ENCODE measurements at places on chromosomes 3 and 15. TPM values are rescaled to one million over a fixed set of nuclear protein-coding genes. Genes with fewer than 3 reads are reported as not detected.

- no peak overlapping the region for H3K27ac ChIP-seq
- 0 out of 2 replicates have a peak, but pooled peaks cover 3% of the 10 kb centered on the region for H3K4me1 ChIP-seq
- H3K36me3 ChIP-seq: no peaks in the 10 kb centered on the region
Observed at GRCh38 chr15:35630532-35630931, 84.6 kb upstream of the DPH6 start.

GRCh38 chr15:85976986-85977385 is 102.7 kb upstream of the AGBL1 start:
- no peaks in the 10 kb centered on the region for H3K36me3 ChIP-seq
- H3K27ac ChIP-seq: no peak overlapping the region
- H3K27me3 ChIP-seq: no peaks in the 10 kb centered on the region
- no peak overlapping the region for H3K4me3 ChIP-seq

GRCh38 chr3:72906154-72906553 is 18.3 kb downstream of the GXYLT2 start:
- H3K4me3 ChIP-seq: no peak overlapping the region
- H3K36me3 ChIP-seq: no peaks in the 10 kb centered on the region
- H3K4me1 ChIP-seq: peaks cover 2% of the 10 kb centered on the region
- H3K27ac ChIP-seq: no peak overlapping the region
- H3K27me3 ChIP-seq: no peaks in the 10 kb centered on the region
- no peak for DNase-seq

DNA sequence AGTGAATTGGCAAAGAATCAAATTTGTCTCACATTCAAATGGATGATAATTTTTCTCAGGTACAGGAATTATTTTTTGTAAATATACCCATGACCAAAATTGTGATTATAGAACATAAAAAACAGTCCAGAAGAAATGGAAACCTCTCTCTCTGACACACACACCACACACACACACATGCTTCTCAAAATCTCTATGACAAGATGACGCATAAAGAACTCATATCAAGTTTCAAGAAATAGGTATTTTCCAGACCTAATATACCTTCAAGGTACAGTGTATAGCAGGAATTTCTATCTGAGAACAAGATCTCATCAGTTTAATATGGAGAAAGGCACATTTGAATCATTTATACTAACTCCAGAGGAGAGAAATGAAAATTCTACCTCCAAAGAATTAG is 1069.1 kb upstream of the ALCAM start:
- no peak overlapping the region for H3K4me3 ChIP-seq
- H3K36me3 ChIP-seq: no peaks in the 10 kb centered on the region
- no peak for DNase-seq
- H3K4me1 ChIP-seq: no peaks in the 10 kb centered on the region

GRCh38 chr15:32679298-32679690 is 37.8 kb downstream of the SCG5 start:
- no peak overlapping the region for H3K4me3 ChIP-seq
- H3K36me3 ChIP-seq: no peaks in the 10 kb centered on the region
- no peaks in the 10 kb centered on the region for H3K27me3 ChIP-seq
- H3K4me1 ChIP-seq: no peaks in the 10 kb centered on the region

- peaks cover 10% of the 10 kb centered on the region for H3K36me3 ChIP-seq
- H3K27me3 ChIP-seq: no peaks in the 10 kb centered on the region
- no peak overlapping the region for H3K4me3 ChIP-seq
Observed at GRCh38 chr3:42189736-42190135, 76.2 kb downstream of the CCK start.

- H3K36me3 ChIP-seq: no peaks in the 10 kb centered on the region
- H3K4me1 ChIP-seq: no peaks in the 10 kb centered on the region
- H3K4me3 ChIP-seq: no peak overlapping the region
- H3K27ac ChIP-seq: no peak overlapping the region
- DNase-seq: no peak
- H3K27me3 ChIP-seq: peaks cover 2% of the 10 kb centered on the region
Observed at GRCh38 chr3:43782541-43782940, 91.8 kb downstream of the ABHD5 start.

DNA sequence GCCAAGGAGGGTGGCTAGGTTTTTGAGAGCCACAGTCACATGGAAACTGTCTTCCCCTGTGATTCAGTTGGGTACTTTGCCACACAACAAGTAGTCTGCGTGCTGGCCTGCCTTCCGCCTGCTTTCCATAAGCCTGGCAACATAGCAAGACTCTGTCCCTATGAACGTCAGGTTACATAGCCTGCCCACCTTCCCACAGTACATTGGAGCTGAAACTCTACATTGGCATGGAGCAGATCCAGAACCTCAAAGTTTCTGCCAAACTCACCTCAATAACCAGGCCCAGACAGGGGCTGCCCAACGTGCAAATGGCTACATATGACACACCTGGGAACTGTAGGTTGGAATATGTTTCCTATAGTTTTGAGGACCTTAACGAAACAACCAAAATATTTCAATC is 140.6 kb upstream of the PRICKLE2 start:
- H3K4me3 ChIP-seq: no peak overlapping the region
- H3K27ac ChIP-seq: no peak overlapping the region
- H3K36me3 ChIP-seq: no peaks in the 10 kb centered on the region
- no peaks in the 10 kb centered on the region for H3K4me1 ChIP-seq
- H3K27me3 ChIP-seq: no peaks in the 10 kb centered on the region

DNA sequence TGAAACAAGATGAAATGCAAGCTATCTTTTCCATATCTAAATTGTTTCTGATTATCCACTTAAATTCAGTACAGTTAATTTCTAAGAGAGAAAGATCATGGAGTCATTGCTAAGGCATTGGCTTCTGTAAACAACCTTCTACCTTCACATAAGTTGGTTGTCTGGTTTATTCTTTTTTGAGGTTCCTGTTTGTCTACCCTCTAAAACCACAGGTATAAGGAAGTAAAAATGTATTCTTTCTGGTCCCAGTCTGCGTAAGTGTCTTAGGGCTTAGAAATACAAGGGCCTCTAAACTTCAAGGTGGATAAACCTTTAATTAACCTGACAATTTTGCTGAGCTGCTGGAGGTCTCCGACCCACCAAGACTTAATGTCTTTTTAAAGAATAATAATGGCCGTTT is 3.6 kb upstream of the ATOSA start:
- no peak overlapping the region for H3K4me3 ChIP-seq
- H3K36me3 ChIP-seq: no peaks in the 10 kb centered on the region
- no peak for DNase-seq
- H3K27me3 ChIP-seq: no peaks in the 10 kb centered on the region
- no peak overlapping the region for H3K27ac ChIP-seq

- no peaks in the 10 kb centered on the region for H3K27me3 ChIP-seq
- H3K36me3 ChIP-seq: no peaks in the 10 kb centered on the region
- no peak for DNase-seq
- H3K4me3 ChIP-seq: no peak overlapping the region
- H3K4me1 ChIP-seq: no peaks in the 10 kb centered on the region
Observed at GRCh38 chr3:124383051-124383450, 347.2 kb upstream of the UMPS start.

DNA sequence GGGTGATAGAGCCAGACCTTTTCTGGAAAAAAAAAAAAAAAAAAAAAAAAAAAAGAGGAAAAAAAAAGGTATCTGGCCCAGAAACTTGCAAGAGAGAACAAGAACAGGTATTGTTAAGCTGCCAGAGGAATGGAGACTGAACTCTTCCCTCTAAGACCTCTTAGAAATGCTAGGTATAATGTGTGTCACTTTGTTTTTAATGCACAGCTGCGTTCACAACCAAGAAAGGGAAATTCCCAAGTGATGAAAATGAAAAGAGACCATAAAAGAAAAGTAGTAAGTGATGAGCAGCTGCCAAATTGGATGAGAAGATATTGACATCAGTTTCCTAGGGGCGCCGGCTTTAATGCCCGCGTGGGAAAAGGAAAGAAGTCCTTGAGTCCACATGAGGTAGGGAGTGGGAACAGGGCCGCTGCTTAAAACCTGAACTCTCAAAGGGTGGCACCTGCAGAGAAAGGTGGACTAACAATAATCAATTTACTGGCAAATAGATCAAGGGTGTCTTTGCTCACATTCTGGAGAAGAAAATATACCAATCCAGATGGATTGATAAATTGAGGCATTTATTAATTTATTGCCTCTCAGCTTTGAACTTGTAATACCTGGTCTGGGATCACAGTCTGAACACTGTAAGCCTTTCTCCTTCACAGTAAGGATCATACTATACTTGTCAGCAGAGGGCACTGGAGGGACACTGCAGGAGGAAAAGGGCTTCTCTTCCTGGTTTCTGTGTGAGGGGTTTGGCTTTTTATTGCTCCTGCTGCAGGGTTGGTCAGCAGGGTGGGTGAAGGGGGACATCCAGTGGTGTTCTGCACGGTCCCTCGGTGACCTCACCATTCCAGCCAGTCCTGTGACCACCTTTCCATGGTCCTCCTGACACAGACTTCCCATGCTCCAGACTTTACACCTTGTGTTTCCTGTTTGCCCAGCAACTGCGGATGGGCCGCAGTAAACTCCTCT is 131.6 kb downstream of the AQP9 start:
- H3K4me3 ChIP-seq: no peak overlapping the region
- H3K27ac ChIP-seq: no peak overlapping the region
- DNase-seq: no peak
- H3K36me3 ChIP-seq: no peaks in the 10 kb centered on the region
- no peaks in the 10 kb centered on the region for H3K4me1 ChIP-seq

GRCh38 chr15:33384307-33384706 is 73.5 kb downstream of the RYR3 start:
- no peak overlapping the region for H3K4me3 ChIP-seq
- DNase-seq: no peak
- H3K4me1 ChIP-seq: no peaks in the 10 kb centered on the region
- no peaks in the 10 kb centered on the region for H3K36me3 ChIP-seq
- no peaks in the 10 kb centered on the region for H3K27me3 ChIP-seq
- H3K27ac ChIP-seq: no peak overlapping the region

DNA sequence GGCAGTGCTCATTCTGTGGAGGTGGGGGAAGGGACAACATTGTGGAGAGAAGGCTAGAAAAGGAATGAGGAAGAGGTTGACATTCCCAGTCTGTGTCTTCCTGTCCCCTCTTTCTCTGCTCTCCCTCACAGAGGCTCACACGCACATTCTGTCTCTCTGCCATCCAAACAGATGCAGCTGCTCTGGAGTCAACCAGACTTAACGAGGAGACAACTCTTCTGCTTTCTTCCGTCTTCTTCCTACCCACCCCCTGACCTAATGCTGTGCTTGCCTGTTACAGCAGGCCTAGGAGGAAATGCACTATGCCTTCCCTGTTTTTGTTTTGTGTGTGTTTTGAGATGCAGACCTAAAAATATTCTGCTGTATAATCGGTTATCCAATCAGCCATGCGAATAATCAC is 121.9 kb downstream of the CACNA1D start:
- H3K27me3 ChIP-seq: no peaks in the 10 kb centered on the region
- H3K27ac ChIP-seq: no peak overlapping the region
- DNase-seq: no peak
- H3K36me3 ChIP-seq: no peaks in the 10 kb centered on the region
- no peak overlapping the region for H3K4me3 ChIP-seq
- H3K4me1 ChIP-seq: no peaks in the 10 kb centered on the region

GRCh38 chr3:32147933-32148332 is 41.5 kb downstream of the GPD1L start:
- no peaks in the 10 kb centered on the region for H3K27me3 ChIP-seq
- no peaks in the 10 kb centered on the region for H3K36me3 ChIP-seq
- no peaks in the 10 kb centered on the region for H3K4me1 ChIP-seq
- no peak overlapping the region for H3K27ac ChIP-seq
- no peak for DNase-seq

- H3K27ac ChIP-seq: no peak overlapping the region
- DNase-seq: no peak
Observed at GRCh38 chr3:73546961-73547360, 77.8 kb downstream of the PDZRN3 start.

DNA sequence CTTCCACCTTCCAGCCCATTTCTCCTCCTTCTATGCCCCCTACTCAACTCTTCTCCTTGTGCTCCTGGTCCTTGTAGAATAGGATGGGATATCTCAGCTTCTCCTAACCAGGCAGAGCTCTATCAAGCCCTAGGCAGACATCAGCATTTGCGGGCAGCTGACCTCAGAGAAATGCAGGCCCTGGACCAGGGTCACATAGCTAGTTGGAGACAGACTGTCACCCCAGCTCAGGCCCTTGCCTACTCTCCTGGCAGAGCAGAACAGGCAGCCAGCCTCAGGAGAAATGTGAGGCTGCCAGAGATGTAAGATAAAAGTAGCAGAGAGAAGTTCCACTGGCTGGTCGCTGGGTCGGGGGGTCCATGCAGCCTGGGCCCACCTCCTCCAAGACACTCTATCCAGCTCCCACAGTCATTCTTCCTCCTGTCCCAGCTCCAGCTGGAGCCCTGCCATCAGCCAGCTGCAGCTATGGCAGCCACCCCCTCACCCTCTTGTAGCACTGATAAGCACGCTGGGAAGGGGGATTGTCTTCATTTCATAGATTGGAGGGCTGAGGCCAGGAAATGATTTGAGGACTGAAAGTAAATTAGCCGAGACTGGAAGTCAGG is 4.0 kb downstream of the CYP8B1 start:
- no peaks in the 10 kb centered on the region for H3K4me1 ChIP-seq
- no peaks in the 10 kb centered on the region for H3K36me3 ChIP-seq
- H3K27ac ChIP-seq: no peak overlapping the region
- no peak overlapping the region for H3K4me3 ChIP-seq
- no peak for DNase-seq
- peaks cover 2% of the 10 kb centered on the region for H3K27me3 ChIP-seq

GRCh38 chr15:40358471-40359353 is 693 bp downstream of the DISP2 start:
- peaks cover 7% of the 10 kb centered on the region for H3K27me3 ChIP-seq
- H3K4me3 ChIP-seq: peak overlapping the region; percentile 26
- no peak for DNase-seq
- H3K4me1 ChIP-seq: peaks cover 19% of the 10 kb centered on the region

- H3K4me1 ChIP-seq: peaks cover 3% of the 10 kb centered on the region
- H3K36me3 ChIP-seq: no peaks in the 10 kb centered on the region
- DNase-seq: no peak
- no peaks in the 10 kb centered on the region for H3K27me3 ChIP-seq
Observed at GRCh38 chr15:49270541-49271421, 100.7 kb downstream of the GALK2 start.

- no peaks in the 10 kb centered on the region for H3K36me3 ChIP-seq
- no peak for DNase-seq
- H3K4me1 ChIP-seq: peaks cover 3% of the 10 kb centered on the region
- H3K4me3 ChIP-seq: peak overlapping the region; percentile 6
- no peak overlapping the region for H3K27ac ChIP-seq
Observed at GRCh38 chr3:137105277-137105977, 147.6 kb downstream of the IL20RB start.

GRCh38 chr15:83283813-83284558 is 478 bp downstream of the BNC1 start:
- H3K4me3 ChIP-seq: peak overlapping the region; percentile 57
- peaks cover 4% of the 10 kb centered on the region for H3K4me1 ChIP-seq
- no peak for DNase-seq
- H3K27me3 ChIP-seq: peaks cover 51% of the 10 kb centered on the region
- no peak overlapping the region for H3K27ac ChIP-seq

- DNase-seq: no peak
- no peaks in the 10 kb centered on the region for H3K36me3 ChIP-seq
- no peaks in the 10 kb centered on the region for H3K27me3 ChIP-seq
- no peak overlapping the region for H3K27ac ChIP-seq
Observed at GRCh38 chr3:38782148-38782547, 33.9 kb downstream of the SCN10A start.

GRCh38 chr15:52362497-52362896 is 66.9 kb upstream of the MYO5C start:
- no peak overlapping the region for H3K4me3 ChIP-seq
- no peaks in the 10 kb centered on the region for H3K27me3 ChIP-seq
- no peaks in the 10 kb centered on the region for H3K4me1 ChIP-seq
- no peak overlapping the region for H3K27ac ChIP-seq
- 0 out of 2 replicates have a peak, but pooled peaks cover 4% of the 10 kb centered on the region for H3K36me3 ChIP-seq
- DNase-seq: no peak

Gene PTX3
- total RNA-seq: 1.4 TPM

Gene CHRNA5
- 29.3 TPM for total RNA-seq

Gene IL17RE
- total RNA-seq: 4.4 TPM

Gene GRIP2
- 6.9 TPM for total RNA-seq

Gene IMPG2
- total RNA-seq: 0.08 TPM

Gene PTPRG
- total RNA-seq: 90.1 TPM

Gene MORC1
- not detected for total RNA-seq

Gene SUCLG2
- 42.9 TPM for total RNA-seq

All from H1 (cell line).